Kasumi-1 (cell line): ENCODE measurements at places on chromosomes 1 and 21.

DNA sequence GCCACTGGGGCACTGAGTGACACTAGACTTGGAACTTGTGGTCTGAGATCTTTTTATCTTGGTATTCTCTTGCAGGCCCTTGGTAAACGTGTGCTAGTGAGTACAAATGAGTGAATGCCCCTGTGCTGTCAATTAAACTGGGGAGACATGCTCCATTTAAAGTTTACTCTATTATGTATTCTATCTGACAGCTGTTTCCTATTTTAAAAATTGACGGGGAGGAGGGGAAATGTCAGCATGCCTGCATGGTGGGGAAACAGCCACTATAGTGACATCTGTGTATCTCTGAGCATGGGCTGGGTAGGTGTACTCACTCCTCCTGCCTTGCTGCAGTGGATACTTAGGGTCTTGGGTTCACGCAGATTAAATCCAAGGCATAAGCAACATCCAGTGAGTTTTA is 59.0 kb upstream of the IKBKE start:
- no peak for DNase-seq

DNA sequence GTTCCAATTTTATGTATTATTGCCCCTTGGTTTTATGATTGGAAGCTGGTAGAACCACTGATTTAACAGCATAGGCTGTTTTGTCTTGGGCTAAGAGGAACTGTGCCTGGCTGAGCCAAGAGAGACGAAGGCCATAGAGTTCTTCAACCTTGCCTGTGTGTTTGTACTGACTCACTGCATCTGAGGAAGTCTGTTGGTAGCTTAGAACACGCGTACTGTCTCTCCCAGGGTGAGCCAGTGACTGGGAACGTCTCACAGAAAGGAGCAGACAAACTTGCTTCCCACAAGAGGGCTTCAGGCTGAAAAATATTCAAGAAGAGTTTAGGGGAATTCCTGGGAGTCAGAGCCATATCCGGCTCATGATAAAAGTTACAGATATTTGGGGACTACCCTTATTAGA is 14.9 kb downstream of the TMEM51 start:
- no peak for DNase-seq

DNA sequence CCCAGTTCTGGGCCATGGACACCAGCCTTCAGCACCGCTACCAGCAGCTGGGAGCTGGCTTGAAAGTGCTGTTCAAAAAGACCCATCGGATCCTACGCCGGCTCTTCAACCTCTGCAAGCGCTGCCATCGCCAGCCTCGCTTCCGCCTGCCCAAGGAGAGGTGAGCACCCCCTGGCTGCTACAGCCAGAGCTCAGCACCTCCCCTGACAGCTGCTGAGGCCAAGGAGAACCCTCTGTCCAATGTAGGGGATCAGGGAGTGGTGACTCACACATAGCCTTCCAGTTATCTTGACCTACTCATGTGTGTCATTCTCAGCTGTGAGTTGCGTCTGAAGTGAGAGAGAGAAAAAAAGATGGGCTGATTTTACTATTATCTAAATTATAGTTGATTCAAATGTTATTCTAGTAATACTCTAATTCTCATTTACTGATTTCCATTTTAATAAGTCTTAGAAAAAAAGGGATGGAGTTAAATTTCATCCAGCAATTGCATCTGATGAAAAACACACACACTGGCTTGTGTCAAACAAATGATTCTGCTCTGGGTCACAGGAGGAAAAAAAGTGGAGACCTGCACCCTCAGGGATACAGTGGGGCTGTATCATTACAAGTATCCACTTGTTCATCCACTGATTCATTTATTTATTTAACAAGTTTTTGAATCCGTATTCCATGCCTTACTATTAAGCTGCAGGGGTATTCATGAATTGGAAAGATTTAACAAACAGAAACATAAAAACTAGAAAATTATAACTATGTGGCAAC is 108.0 kb downstream of the BRINP2 start:
- no peak for DNase-seq

DNA sequence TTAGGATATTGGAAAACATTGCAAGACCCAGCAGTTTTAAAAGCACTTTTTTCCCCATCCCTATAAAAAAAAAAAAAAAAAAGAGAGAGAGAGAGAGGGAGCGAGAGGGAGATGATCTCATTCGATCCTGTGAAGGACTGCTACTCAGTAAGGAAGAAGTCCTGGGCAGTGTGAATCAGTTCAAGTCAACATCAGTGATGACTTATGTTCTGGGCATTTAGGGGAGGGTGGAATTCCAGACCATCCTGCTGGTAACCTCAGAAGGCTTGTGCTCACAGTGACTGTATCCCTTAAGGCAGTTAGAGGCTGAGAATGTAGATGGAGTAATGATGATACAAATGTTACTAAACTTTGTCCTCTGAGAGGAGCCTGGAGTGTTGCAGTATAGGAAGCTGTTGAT is 151.4 kb downstream of the TGFB2 start:
- no peak for DNase-seq

DNA sequence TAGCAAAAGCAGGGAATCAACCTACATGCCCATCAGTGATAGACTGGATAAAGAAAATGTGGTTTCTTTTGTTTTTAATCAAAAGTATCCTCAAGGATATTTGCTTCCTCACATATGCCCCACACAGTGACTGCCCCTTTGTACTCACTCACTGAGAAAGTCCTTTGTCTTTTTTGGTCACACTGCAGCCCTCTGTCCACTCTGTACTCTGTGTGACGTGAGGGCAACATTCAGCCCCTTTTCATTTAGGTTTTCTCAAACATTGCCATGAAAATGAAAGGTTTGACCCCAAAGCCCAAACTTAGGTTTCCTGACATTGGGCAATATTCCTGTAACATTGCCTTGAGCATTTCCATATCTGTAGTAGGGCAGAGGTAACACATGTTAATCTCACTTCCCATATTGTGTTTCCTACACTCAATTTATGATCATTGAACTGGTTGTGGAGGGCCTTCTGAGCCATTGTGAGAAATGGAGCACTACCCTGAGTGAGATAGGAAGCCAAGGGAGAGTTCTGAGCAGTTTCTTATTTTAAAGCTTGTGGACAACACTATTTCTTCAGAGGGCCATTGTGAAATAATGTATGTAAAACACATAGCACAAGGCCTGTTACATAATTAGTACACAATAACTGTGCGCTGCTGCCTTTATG is 501.9 kb upstream of the C1orf87 start:
- DNase-seq, result no peak

- DNase-seq, result no peak
Observed at GRCh38 chr1:85677656-85678055, 30.6 kb downstream of the ZNHIT6 start.

DNA sequence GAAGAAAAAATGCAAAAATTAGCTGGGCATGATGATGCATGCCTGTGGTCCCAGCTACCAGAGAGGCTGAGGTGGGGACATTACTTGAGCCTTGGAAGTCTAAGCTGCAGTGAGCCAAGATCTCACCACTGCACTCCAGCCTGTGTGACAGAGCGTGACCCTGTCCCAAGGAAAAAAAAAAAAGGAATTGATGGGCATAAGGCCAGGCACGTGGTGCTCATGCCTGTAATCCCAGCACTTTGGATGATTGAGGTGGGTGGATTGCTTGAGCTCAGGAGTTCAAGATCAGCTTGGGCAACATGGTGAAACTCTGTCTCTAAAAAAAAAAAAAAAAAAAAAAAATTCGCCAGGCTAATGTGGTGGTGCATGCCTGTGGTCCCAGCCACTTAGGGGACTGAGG is 55.8 kb upstream of the ATP2B4 start:
- no peak for DNase-seq

DNA sequence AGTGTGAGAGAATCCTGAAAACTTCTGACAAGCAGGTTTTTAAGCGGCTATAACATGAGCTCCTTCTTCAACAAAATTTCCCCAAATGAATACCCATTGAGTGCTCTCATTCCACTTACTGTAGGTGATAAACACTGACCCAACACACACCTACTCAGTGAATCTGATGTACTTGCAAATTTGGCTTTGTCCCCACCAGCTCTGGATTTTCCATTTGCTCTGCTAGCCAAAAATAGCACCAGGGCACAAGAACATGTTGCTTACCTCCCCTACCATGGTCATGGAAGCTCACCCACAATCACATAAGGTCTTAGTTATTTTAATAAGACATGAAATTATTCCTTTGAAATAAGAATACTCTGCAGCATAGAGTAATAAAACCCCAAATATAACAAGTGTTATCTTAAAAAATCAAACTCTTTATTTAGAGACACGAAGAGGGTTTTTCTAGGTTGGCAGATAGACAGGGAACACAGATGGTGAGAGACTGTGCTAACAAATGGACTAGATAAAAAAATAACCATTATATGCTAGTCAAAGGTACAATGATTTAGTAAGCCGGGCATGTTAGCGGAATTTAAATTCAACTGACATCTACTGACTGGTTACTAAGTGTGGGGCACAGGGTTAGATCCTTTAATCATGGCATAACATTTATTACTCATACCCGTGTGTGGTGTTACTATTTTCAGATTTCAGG is 291.9 kb downstream of the KCNH1 start:
- no peak for DNase-seq

DNA sequence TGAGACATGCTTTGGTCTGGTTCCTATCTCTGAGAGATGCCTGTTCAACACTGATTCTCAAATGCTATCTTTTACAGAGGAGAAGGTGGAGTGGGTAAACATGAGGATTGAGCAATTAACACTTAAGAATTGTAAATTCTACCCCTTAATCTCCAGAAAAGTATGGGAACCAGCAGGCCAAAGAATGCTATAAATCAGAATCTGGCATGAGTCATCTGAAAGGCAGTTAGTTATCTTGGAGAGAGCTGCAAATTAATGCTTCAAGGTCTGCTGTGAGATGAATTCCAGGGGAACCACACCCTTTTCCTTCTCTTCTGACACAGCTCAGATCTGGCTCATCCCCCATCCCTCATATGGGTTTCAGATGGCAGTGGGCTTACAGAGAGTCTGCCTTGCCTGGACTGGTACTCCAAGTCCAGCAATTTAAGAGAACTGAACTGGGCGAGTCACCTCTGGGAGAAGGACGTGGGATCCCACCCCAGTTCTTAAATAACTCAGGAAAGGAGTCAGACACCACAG is 5.2 kb downstream of the S100A10 start:
- no peak for DNase-seq

GRCh38 chr1:168004531-168004930 is 67.7 kb upstream of the MPC2 start:
- DNase-seq, result no peak

GRCh38 chr1:37656026-37656425 is 21.3 kb upstream of the RSPO1 start:
- DNase-seq, result no peak

DNA sequence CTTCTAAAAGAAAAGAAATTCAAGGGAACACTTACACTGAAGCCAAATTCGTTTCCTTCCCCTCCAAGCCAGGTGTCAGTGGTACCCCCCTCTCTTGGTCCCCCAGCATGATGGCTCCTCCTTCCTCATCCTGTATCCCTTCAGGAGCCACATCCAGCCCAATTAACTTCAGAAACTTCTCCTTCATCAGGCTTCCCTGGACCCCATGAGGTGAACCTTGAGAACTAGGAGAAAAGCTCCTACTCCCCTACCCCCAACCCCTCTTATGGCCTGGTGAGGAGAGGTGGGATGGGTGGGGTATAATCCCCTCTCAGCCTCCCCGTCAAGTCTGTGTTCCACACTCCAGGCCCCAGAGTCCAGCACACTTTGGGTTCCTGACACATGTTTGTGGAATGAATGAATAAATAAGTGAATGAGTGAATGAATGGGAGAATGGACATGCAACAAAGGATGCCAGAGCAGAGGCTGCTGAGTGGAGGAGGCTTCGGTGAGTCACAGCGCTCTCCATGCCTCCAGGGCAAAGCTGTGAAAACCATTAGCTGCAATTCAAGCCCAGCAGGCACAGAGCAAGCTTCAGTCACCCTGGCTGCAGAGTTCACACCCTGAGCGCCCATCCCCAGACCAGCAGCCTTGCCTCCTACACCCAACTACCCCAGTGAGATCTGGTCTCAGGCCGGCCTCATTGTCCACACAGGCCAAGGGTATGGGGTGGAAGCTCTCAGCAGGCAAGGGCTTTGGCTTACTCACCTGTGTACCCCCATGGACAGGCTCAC is 43.8 kb downstream of the BATF3 start:
- no peak for DNase-seq

GRCh38 chr1:6888870-6889269 is 103.6 kb downstream of the CAMTA1 start:
- DNase-seq, result no peak

DNA sequence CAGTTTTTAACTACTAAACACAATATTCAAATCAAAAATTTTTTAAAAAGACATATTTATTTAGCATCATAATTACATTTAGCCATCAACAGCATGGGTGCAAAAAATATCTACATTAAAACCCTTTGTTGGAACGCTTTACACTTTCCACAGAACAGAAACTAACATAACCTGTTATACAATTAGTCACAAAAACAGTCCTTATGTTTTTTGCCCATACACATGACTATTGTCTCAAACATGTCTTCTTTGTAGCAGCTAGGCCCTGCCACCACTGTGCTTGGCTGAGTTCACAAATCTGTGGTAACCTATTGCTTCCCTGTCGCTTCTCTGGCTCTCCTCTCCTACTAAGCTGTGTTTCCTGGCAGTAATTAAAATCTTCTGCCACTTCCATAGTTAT is 1350.0 kb upstream of the ADGRL2 start:
- no peak for DNase-seq

DNA sequence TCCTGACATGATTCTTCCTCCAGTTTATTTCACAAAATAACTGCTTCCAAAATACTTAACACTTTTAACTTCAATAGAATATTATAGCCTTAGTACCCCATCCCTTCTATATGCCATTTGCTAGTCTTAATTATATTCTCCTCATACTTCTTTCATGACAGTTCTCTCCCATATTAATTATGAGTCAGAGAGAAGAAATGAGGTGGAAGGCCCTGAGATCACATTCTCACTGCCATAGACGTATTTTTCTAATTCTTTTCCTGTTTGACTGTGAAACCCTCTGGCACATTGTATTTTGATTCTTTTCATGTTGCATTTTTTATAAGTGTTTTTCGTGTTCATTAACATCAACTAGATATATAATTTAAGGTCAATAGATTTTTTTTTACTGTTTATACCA is 88.4 kb downstream of the GTF2B start:
- DNase-seq, result no peak

DNA sequence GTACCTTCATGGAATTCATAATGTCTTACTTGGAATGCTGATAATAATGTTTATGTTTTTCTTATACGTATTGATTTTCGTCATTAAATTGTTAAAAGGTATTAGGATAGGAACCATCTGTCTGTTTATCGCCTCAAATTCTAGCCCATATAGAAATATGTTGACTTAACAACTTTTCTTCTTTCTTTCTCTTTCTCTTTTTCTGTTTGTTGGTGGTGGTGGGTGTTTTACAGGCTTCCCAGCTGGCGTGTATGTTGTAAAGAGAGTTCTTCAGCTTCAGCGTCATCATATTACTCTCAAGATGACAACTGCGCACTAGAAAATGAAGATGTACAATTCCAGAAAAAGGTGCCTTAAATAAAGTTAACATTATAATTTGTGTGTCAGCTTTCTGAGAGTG is 18.3 kb downstream of the SUCO start:
- no peak for DNase-seq

GRCh38 chr1:63797056-63797726 is 23.4 kb downstream of the ROR1 start:
- DNase-seq, result no peak
